ENCODE measurements at places on chromosomes 2 and 18.

DNA sequence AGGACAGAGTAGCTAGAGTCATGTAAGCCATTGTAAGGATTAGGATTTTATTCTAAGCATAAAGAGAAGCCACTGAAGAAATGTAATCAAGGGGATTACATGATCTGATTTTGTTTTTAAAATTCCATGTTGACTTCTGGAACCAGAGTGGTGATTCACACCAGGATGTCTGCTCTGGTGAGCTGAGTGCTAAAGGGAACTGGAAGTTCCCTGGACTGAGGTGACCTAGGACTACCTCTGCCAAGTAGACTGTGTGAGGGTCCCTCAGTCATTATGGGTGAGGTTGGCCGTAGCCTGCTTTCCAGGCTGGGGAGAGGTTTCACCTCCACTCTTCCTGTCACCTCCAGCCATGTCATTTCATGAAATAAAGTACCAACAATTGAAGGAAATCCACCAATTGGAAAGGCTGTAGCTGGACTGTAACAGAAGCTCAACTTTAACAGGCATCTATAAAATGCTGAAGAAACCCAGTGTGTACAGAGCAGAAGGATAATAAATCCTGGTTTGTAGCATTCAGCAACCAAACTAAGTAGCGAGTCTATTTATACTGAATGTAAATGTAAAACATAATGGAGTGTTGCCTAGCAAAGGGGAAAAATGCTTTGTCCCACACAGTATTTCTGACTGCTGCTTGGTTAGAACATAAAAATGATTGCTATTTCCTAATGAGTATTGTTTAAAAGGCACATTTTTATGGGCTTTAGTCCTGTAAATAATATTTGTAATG, 507.4 kb upstream of the PKDCC start:
- no peak for DNase-seq

DNA sequence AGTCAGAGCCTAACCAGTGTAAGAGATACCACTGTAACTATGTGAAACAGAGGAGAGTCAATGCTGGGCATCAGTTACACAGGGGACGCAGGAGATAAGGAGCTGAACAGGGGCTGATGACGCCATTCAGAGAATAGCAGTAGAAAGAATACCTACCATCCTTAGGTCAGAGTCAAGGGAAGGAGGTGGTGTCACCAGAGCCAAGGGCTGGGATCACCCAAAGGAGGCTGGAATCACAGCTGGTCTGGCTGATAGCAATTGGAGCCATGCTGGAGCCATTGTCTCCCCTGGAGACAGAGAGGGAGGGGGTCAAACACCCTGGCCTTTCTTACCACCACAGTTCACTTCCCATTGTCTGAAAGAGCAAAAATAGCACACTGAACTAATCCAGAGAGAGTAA, 37.3 kb upstream of the C18orf32 start:
- no peak for DNase-seq

DNA sequence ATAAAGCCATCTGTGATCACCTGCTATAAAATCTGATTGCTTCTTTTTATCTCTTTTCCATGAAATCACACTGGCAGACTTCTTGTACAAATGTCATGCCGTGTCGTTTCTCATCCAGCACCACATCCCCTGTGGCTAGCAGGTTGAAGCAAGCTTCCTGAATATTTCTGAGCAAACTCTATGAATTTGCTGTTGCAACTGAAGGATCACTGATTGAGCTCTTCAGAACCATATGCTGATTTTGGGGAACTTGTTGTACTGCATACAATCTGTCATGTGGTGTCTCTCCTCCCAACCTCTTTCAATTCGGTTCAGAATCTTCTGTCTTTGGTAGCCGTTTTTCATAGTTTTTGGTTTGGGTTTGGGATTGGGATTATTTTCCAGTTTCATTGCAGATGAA, 57.7 kb upstream of the RBMS1 start:
- DNase-seq, result no peak

DNA sequence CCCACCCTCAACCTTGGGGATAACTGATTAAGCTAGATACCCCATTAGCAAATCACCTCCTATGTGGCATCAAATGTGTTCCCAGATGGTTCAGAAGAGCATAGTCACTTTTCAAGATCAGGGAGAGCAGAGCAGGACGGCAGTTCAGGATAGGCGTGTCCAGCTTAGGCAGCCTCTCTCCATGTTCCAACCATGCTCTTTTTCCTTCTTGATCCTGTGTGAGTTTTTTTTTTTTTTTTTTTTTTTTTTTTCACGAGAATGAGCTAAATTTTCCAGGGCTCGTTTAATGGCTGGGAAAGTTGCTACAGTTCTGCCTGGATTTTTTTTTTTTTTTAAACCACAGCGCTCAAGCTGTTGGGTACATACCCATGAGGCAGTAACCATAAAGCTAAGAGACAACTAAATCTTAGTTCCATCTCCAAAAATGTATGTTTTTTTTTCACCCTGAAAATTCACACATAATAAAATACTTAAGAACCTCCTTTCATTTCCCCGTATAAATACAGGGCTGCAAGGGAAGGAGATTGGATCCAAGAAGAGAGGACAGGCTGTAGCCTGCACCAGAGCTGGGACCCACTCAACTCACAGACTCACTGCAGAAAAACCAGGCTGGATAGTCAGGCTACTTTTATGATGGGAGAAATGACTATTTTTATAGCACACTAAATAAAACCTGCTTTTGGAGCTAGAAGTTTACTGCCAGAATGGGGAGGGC, 244.3 kb downstream of the SETBP1 start:
- DNase-seq, result no peak

DNA sequence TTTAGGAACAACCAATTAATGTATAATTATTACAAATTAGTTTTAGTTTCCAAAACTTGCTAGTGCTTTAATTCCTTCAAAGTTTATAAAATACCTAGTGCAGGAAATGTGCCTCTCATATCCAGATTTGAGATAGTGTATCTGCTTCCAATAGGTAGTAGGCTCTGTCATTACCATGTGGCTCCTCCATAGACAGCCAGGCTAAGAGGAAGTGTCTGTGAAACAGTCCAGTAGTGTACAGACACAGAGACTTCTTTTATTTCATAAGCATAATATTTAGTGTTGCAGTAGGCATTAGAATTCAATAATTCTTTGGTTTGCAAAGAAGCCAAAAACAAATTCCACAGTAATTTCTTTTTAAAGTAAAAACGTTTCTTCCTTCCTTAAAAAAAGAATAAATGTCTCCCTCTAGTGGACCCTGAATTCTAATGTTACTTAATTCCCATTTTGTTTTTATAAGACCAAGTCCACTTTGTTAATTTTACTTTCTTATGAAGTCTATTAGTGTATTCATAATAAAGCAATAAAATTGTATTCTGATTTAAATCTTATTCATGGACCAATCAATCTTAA, 101.2 kb downstream of the NEB start:
- no peak for DNase-seq

Data from pancreas (tissue), 10 donors.